ENCODE measurements at places on chromosomes 16 and 17. TPM values are rescaled to one million over a fixed set of nuclear protein-coding genes. Genes with fewer than 3 reads are reported as not detected.

DNA sequence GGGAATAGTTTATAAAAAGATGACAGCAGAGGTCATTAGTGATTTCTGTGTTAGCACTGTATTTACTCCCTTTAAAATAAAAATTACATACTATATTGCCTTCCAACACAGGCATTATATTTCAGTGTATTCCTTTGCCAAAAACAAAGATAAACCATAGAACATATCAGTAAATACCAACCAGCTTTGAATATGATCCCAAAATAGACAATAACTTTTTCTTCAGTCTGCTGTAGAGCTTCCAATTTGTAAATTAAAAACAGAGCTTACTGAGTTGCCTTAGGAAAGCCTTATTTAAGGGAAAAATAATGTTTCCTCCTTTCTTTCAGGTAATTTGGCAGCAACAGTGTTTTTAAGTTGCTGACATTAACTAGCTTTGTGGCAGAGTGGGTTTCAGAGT lies 352.1 kb upstream of the TBX2 start:
- DNase-seq, result no peak

DNA sequence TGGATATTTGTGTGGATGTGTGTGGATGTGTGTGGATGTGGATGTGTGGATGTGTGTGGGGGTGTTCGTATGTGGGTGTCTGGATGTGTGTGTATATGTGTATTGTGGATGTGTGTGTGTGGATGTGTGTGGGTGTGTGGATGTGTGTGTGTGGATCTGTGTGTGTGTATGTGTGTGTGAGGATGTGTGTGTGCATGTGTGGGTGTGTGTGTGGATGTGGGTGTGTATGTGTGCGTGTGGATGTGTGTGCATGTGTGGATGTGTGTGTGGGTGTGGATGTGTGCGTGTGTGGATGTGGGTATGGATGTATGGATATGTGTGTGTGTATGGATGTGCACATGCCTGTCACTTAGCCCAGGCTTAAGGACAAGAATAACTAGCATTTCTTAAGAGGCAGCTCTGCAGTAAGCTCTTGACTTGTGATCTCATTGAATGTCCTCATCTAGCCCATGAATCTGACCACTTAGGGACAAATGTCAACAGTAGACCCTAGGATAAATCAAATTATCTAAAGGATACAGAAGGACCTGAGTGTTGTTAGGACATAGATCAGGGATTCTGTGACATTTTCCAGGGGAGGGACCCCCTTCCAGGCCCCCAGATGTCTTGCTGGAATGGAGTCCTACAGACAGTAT lies 83.5 kb downstream of the BMERB1 start:
- no peak for DNase-seq

DNA sequence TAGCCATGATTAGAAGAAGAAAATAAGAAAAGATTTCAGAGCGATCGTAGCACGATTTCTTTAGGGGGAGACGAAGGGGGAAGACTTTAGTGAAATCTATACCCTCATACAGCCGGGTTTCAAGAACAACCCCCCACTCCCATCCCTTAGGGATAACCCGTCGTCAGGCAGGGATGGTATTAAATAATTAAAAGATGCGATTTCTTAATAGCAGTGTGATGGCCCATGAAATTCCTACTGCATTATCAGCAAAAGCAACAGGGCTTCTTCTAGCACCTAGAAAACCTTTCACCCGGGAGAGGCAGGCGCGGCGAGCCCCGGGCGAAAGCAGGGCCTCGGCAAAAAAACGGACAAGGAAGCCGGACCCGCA lies 1.4 kb downstream of the CDH11 start:
- no peak for DNase-seq

- no peak for DNase-seq
These were observed 566.2 kb upstream of the ZFHX3 start for GRCh38 chr16:73614131-73614530.

ZNF778 gene
- 5.7 TPM for total RNA-seq

ZNF213 gene
- total RNA-seq, result 7.3 TPM

DNA sequence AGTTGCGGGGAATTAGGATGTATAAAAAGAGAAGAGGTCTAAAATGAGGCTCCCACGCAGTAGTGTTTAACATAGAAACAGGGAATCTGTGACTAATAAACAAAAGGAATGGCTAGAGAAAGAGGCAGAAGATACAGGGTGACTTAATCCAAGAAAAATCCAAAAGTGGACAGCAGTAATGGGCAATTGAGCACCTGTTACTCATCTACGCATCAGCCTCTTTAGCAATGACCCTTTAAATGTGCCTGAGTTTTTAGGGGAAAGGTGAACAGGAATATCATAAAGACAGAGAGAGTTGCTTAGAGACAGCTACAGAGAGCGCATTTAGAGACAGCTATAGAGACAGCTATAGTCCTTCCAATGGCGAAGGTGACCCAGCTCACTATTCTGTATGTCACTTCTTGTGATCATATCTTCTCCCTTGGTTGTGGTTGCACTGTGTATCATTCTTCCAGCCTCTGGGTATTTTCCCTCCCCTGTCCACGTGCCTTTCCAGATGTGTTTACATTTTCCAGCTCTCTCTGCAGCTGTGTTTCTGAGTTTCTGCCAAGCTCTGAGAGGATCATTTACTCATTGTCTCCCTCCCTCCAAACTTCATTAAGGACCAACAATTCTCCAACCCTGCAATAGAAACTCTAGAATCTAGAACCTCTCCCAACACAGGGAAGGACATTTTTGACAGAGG lies 61.5 kb downstream of the MYOCD start:
- DNase-seq, result no peak

GRCh38 chr16:72013389-72013788 lies 4.8 kb downstream of the DHODH start:
- peak; percentile 68 for DNase-seq
